Upper lobe of left lung (tissue), 6 donors: ENCODE measurements at places on chromosomes 7 and 10. TPM values are rescaled to one million over a fixed set of nuclear protein-coding genes. Genes with fewer than 3 reads are reported as not detected.
A peak's percentile ranks its signal among the peaks of the same experiment; 100 is the strongest.

- DNase-seq: no peak
Measured at GRCh38 chr10:119283387-119283786, 76.0 kb downstream of the GRK5 start.

DNA sequence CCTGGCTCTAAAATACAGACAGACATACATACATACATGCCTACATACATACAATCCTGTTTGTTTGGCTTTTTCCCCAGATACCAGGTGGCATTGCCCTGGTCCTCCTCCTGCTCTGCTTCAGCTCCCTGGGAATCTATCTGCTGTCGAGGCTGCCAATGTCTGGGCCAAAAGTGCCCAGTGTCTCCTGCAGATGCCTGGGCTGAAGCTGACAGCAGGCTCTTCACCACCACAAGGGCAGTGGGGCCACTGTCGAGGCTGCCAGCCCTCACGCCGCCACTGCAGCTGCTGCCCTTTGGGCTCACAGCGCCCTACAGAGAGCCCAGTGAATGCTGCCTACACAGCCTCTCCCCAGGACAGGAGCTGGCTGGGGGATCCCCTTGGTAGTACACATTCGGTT is 18.0 kb upstream of the STN1 start:
- no peak for DNase-seq

DNA sequence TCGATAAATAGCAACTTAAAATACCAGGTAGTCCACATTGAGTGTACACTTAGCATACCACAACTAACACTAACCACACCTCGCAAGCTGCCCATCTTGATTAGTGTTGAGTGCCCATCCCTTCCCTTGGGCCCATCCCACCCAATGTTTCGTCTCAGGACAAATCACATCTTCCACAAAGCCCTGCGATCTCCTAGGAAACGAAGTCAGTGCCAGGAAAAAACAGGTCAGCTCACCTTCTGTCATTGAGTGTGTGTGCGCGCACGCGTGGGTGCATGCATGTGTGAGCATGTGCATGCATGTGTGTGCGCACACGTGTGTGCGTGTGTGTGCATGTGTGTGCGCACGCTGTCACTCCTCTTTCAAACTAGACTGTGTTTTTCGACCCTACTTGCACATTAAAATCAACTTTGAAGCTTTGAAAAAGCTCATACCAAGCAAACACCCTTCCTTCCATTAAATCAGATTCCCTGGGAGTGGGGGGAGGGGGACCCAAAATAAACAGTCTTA is 48.8 kb upstream of the OPALIN start:
- DNase-seq: peak; percentile 8

- no peak for DNase-seq
Measured at GRCh38 chr7:23654508-23654907, 25.5 kb upstream of the FAM221A start.

GRCh38 chr7:48112401-48113165 is 23.5 kb downstream of the UPP1 start:
- DNase-seq: no peak

- no peak for DNase-seq
Measured at GRCh38 chr10:124058346-124059003, 34.9 kb downstream of the CHST15 start.

GRCh38 chr7:19051767-19052375 is 65.6 kb downstream of the TWIST1 start:
- DNase-seq: no peak

DNA sequence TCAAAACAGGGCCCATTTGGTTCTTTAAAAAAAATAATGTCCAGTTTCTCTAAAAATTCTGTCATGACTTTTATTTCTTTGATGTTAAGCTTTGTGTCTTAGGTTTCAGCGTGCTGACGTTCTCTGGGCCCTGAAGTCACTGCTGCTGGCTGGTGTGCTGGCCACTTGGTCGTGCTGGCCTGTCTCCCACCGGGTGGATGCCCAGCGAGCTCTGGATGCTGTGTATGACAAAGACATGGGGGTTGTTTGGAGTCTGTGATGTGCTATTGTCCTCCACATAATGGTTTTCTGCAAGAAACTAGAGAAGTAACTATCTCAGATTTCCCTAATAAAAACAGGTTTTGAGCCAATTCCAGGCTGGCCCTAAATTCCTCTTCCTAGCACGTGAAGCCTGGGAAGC is 9.5 kb upstream of the IDI2 start:
- DNase-seq: no peak

DNA sequence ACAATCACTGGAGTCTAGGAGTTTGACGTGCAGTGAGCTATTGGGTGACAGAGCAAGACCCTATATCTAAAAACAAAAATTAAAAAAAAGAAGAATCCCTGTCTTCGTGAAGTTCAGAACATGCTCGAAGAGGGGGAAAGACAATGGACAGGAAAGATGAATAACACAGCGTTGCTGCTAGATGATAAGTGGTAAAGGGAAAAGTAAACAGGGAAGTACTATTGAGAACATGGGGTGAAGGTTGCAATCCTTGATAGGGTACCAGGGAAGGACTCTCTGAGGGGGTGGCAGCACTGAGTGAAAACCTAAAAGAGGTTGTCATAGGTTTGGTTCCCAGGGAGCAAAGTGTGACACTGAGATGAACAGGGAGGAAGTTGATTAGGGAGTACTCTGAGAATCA is 2.8 kb upstream of the ABRAXAS2 start:
- no peak for DNase-seq

DNA sequence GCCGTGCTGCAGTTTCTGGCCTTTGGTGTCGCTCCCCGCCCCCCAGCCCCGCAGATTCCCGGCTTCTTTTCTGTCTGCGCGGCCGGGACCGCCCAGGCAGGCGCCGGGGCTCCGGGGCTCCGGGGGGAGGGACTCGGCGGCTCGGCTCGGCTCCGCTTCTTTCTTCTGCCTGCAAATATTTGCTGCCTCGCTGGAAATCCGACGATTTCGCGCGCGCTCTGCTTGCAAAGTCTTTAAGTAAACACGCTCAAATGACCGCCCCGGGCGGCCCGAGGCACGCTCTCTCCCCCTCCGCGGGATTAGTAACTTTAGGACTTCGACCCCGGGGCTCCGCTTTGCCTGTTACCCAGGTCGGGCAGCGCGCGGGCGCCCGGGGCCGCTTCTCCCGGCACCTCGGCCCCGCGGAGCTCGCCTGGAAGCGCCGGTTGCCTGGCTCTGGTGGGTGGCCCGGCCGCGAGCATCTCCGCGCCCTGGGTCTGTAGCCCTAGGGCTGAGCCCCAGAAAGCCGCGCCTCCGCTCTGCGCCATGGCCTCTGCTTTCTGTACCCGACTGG is 3.9 kb upstream of the GATA3 start:
- DNase-seq: peak; percentile 85

DNA sequence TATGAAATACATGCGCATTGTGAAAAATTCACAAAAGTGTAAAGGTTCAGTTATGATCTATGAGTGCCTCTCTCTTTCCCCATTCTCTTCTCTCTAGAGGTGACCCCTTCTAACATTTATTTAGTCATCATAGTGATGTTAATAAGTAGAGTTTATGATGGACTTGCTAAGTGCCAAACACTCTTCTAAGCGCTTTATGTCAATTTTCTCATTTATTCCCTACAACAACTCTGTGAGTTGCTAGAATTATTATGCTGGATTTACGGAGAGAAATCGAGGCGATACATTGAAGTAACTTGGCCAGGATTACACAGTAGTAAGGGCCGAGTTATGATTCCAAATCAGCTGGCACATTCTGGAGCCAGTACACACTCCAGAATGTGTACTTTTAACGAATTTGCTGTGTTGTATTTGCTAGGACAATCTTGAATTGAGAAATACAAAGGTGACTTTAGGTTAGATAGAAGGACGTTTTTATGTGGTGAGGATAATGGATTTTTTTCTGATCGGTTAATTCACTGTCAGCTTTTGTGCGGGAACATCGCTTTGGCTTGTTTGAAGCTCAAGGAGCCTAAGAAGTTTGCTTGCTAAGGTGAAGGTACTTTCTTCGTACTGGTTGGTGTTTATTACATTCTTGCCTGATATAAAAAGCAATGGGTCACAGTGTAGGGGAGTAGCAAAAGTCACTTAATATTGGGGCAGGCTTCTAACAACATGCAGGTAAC is 1.4 kb downstream of the ATRNL1 start:
- no peak for DNase-seq

DNA sequence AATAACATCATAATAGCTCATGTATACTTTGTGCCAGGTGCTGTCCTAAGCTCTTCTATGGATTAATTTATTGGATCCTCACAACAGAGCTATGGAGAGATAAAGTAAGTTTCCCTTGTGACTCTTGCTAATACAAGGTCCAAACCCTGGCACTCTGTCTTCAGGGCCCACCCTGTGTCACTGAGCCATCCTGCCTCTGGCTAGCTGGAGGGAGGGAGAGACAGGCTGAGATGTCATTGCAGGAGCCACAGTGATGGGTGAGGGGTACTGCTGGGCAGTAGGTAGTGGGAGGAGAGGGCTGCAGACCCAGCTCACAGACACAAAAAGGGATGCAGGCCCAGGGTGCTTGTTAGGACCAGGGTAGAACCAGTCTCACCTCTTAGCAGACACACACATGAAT is 16.9 kb downstream of the GCK start:
- no peak for DNase-seq

GRCh38 chr10:11837372-11838161 is 14.4 kb downstream of the PROSER2 start:
- DNase-seq: no peak

DNA sequence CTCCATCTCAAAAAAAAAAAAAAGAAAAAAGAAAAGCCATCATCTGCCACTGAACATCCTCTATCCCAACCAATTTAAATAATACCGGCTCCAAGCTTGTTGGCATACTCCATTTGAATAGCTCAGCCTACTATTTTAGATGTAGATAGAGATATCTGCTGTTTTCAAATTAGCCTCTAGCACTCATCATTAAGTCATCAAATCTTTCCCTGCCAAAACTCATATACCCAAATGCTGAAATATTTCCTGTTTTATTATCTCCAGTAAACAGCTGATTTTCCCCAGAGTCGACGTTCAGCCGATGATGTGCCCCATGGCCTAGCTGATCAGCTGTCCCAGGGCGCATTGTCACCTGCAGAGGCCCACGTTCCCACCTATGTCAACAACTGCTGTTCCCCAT is 34.5 kb upstream of the FRMD4A start:
- DNase-seq: no peak

GRCh38 chr10:124008681-124009080 is 84.7 kb downstream of the CHST15 start:
- DNase-seq: no peak

DNA sequence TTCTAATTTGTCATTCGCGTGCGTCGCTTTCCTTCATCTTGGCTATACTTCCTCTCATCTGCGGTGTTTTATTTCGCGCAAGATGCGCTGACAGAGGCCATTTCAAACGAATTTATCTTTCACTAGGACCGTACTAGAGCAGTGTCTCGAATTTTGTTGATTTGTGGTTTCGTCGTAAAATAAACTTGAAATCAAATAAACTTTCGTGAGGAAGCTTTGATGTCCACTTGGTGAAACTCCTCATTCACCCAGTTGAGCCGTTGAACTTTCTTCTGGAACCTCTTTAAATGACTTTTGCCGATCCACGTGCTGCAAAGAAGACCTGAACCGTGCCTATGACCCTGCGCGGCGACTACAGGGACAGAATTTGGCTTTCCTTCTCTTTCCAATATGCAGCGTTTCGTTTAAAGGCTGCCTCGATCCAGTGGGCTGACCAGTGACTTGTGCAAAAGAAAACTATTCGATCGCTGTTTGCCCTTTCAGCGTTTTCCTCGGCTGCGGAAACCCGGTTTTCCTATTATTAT is 163.9 kb upstream of the PPP1R3A start:
- DNase-seq: no peak

GRCh38 chr7:15628876-15629275 is 57.6 kb downstream of the MEOX2 start:
- DNase-seq: no peak

DNA sequence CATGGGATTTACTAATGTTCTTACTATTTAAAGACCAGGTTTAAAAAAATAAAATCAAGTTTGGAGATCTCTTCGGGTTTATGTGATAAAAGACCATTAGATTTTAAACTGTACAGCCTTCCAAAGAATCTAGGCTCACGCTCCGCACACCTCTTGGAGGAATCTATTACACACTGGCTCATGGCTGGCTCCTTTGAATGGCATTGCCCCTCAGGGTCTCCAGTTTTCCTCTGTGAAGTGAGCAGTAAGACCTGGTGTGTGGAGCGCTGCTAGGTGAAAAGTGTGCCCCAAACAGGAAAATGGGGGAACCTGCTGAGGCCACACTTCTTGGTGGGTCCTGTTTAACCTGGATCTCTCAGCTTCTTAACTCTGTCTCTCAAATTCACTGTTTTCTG is 142.3 kb downstream of the KAT6B start:
- DNase-seq: no peak

DNA sequence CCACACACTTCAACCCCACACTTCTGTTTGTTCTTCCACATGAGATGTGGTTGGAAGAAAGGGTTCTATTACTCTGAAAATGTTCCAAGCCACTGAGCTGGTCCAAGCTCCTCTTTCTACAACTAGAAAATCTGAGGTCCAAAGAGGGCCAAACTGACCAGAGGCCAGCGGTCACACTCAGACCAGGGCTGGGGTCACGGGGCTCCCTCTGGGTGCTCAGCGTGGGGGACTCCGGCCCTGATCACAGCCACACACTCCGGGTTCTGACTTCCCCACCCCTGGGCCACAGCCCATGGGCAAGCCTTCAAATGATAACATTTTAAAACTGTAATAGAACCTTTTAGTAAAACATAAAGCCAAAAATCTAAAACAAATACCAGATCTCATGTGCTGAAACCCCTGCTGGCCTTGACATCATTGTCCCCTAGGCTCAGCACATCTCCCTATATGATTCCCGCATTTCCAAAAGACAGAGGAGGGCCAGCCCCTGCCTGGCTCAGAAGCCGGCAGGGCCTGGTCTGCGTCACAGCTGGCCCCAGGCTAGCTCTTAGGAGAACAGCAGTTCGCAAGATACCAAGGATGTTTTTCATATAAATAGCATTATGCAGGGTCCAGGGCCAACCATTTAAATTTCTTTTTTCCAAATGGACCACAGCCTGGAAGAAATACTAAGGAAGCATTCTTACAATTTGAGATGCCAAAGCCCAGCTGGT is 3.3 kb downstream of the CRYGN start:
- no peak for DNase-seq

GRCh38 chr7:143256932-143257331 is 6.3 kb upstream of the GSTK1 start:
- DNase-seq: no peak

DNA sequence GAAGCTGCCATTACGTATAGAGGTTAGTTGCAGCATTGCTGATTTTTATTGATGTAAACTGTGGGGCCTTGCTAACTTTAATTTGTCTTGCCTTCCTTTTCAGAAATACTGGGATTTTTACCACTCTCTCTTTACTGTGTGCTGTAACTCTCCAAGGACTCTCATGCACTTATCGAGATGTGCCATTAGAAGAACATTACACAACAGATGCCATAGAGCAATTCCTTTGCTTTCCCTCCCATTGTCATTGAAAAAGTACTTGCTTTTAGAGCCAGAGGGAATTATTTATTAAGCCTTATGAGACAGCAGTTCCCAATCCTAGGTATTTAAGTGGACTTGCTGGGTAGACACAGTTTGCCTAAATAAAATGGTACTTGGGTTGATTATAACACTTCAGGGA is 51.7 kb downstream of the ASB4 start:
- DNase-seq: no peak

Gene RAB19
- total RNA-seq: 1.2 TPM

Gene ARPC1A
- total RNA-seq: 107 TPM

Gene PROSER2
- total RNA-seq: 19.8 TPM

Gene PAPSS2
- total RNA-seq: 192 TPM

Gene BICC1
- 3.2 TPM for total RNA-seq

Gene FAM237B
- not detected for total RNA-seq

Gene EDRF1
- 16.3 TPM for total RNA-seq

Gene FAM107B
- total RNA-seq: 44.0 TPM
